ENCODE measurements at places on chromosomes 1 and 21.

GRCh38 chr1:84271441-84272151 lies 29.9 kb upstream of the SAMD13 start:
- DNase-seq = peak; percentile 54

- DNase-seq = peak; percentile 48
Observed at GRCh38 chr21:36134803-36135390, at the start of gene CBR3. Gene CBR3, plus strand, starts transcription at chr21:36135079. Its CDS starts 114 bp downstream, at chr21:36135193.

DNA sequence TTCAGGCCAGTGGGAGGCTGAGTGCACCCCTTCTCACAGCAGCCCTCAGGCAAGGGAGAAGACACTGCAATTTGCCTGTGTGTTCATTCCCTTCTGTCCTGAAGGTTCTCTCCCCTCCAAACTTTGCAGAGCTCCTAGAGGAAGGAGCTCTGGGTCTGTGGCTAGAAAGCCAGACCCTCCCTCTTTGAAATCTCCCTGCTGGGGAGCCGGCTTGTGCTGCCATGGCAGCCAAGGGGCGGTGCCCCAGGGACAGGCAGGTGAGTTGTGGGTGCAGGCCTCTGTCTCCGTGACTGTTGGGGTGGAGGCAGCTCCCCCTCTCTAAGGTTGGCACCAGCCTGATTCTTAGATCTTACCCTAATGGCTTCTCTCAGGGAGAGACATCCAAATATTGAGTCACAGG lies 53.0 kb downstream of the OLFML2B start:
- no peak for DNase-seq

DNA sequence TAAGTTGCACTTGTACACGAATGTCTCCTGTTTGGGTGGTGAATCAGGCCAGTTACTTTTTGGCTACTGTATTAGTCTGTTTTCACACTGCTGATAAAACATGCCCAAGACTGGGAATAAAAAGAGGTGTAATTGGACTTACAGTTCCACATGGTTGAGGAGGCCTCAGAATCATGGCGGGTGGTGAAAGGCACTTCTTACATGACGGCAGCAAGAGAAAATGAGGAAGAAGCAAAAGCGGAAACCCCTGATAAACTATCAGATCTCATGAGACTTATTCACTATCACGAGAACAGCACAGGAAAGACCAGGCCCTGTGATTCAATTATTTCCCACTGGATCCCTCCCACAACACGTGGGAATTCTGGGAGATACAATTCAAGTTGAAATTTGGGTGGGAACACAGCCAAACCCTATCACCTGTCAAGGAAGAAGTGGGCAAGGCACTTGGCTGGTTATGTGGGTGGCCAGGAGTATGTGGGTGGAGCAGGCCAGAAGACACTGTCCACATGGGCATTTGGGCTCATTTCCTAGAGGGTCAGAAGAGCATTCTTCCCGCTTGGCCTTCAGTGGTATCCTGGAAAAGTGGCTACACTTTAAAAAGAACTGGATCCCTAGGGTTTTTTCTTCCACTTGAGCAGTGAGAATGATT lies 228.8 kb downstream of the HHAT start:
- DNase-seq = no peak

GRCh38 chr1:235367000-235367908 lies at the start of gene TBCE:
Gene TBCE, plus strand, starts transcription at chr1:235367427. Its CDS starts 12,623 bp downstream, at chr1:235380050.
- peak; percentile 97 for DNase-seq

- DNase-seq = no peak
Observed at GRCh38 chr1:19462781-19463503, 22.4 kb downstream of the CAPZB start.

DNA sequence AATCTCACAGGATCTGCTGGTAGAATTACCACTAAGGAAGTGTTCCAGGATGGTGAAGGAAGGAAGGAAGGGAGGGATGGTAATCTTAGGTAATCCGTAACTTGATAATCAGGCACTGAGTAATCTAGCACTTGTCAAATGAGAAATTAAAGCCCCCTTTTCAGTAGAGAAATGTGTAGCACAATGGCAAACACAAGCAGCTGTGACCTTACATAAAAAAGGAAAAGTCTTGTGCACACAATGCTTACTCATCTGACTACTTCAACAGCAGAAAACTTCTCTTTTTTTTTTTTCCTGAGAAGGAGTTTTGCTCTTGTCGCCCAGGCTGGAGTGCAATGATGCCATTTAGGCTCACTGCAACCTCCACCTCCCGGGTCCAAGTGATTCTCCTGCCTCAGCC lies 6.1 kb downstream of the NUP210L start:
- DNase-seq = no peak

GRCh38 chr1:200238311-200238710 lies 171.5 kb downstream of the ZNF281 start:
- no peak for DNase-seq

DNA sequence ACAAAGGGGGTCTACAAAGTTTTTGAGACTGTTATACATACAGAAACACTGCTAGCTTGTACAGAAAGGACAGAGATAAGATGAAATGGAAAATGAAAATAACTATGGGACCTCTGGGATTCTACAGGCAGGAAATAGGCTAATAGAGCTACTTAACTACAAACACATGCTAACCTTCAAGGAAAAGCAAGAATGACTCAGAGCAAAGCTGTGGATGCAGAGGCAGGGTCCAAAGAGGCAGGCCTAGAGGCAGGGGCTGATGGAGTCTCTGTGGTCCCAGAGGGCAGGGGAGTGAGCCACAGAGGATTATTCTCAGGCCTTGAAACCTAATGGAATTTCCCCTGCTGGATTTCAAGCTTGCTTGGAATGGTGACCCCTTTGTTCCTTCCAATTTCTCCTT lies 18.7 kb upstream of the GOLT1A start:
- no peak for DNase-seq

DNA sequence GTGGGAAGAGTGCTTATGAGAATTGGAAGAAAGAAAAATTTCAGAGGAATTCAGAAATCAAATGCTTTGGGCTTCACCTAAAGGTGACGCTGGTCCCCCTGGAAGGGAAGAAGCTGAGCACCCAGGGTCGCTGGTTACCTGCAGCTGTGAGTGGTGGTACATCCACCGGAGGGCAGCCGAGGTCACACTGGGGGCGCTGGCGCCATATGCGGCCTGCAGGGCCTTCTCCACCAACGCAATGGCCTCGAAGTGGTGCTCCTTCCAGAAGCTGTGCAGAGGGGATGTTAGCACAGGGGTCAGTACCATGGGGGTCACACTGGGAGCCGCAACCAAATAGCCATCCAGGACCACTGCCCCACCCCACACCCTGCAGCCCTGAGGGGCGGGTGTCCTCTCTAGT lies 6.1 kb downstream of the AKR7A2 start:
- no peak for DNase-seq

GRCh38 chr1:48767975-48768510 lies 8.6 kb downstream of the BEND5 start:
- no peak for DNase-seq

DNA sequence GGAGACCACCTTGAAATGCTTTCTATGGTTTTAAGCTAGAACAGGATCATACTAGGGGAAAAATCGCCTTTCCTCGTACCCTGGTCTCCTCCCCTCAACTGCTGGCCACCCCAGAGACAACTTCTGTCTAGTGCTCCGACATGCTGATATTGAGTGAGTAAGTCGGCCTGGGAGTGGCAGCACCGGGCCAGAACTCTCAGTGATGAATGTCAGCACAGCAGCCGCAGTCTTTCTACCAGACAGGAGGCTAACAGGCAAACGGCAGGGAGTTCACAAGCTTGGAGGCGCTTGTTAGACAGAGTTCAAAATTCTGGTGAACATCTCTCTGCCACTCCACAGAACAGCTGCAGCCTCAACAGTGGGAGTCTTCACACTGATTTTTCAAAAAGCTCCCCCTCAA lies 716.9 kb downstream of the ADGRL2 start:
- DNase-seq = peak; percentile 63

DNA sequence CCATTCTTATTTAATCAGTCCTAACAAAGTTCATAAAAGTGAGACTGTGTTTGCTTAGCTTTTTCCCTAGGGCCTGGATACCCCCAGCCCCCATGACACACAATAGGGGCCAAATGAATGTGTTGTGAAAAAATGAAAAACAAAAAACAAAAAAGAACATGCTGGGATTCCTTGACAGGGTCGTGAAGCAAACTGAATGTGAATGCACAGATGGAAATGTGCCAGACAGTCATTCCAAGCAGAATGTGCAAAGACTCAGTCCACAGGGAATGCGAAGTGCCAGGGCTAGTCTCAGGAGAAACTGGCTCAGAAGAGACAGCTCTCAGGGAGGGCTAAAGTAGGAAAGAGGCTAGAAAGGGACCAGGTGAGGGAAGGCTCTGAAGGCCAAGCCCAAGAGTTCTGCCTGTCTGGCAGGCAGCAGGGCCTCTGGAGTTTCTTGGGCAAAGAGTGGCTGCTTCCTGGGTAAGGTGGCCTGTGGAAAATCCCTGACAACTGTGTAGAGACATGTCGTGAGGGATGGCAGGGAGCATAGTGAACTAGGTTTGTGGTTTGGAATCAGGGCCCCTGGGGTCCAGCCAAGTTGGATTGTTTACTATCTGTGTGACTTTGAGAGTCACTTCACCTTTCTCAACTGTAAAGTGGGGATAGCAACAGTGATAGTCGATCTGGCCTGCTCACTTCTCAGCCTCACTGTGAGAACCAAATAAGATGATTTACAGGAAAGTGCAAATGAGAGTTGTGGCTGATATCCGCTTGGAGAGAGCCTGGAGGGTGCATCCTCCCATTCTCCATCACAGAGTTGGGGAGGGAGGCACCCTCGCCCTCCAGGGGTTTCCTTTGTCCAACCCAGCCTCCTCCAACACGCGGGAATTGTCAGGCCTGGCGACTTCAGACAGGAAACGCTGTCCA lies 1.2 kb upstream of the ADAM15 start:
- no peak for DNase-seq

- peak; percentile 72 for DNase-seq
Observed at GRCh38 chr1:8814865-8815264, 2.6 kb downstream of the RERE start.

DNA sequence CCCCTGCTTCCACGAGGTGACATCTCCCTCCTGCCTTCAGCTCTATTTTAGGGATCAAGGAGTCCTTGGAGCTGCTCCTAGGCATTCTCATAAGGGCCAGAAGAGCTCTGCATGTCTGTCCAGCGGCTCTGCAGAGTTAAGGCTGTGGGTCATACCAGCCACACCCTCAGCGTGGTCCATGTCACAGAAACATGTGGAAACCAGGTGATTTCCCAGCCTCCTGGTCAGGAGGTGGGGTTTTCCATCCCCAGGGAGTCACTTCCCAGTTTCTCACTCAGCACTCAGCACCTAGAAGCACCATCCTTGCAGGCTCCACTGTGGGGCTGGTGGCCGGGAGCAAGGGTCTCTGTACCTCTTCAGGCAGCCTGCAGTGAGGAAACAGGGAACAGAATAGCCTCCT lies 1.4 kb upstream of the TNFRSF1B start:
- DNase-seq = no peak

- peak; percentile 62 for DNase-seq
Observed at GRCh38 chr1:1164701-1165451, 8.8 kb upstream of the TTLL10 start.

DNA sequence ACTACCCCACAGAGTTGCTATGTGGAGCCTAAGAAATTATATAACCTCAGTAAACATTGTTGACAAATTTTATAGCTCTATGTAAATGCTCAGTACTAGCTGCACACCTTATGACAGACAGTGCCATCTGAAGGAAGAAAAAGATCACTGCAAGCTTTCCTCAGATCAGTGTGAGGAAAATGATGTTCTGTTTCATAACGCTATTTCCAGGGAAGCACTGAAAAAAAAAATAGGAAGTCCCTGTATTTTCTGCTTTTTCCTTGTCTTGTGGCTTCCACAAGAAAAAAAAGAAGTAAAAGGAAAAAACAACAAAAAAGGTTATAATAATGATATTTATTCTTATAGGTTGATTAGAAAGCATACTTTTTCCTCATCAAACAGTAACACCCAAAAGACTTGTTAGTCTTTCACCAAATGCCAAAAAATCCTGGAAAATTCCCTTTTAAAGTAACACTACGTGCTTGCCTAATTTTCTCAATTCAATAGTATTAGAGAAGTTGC lies 23.2 kb downstream of the LYST start:
- peak; percentile 19 for DNase-seq

DNA sequence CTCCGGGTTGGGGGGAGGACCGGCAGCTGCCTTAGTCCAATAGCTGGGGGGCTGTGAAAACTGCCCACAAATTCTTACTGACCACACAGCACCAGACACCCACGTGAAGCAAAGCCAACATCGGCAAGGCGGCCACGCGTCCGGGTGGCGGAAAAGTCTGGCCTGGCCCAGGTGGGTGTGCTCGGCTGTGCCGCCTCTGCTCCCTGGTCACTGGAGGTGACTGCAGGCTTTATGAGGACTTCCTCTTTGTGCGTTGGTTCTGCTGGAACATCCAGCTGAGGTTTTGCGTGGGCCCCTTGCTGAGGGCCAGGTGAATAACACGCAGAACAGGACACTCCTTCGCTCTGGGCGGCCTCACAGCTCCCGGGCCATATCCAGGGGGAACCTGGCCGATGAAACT lies 35.4 kb downstream of the FAAP20 start:
- no peak for DNase-seq

GRCh38 chr1:38741341-38741740 lies 118.2 kb downstream of the RRAGC start:
- DNase-seq = peak; percentile 37

DNA sequence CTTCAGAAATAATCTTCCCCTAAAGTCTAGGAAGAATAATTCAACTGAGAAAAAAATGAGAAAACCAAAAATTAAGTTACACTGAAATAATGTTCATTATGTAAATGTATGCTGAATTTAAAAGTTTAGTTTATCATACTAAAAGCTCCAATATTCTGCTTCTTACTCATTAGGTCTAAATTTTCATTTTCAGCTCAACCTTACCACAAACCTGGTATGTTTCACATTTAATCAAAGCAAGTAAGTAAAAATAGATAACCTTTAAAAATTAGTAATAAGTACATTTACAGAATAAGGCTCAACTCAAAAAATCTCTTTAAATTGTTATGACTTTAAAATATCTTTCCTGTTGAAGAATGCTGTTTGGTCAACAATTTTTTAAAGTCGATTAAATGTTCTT lies 15.0 kb downstream of the BTG3 start:
- DNase-seq = no peak

- no peak for DNase-seq
Observed at GRCh38 chr1:46793126-46793525, 5.7 kb upstream of the CYP4B1 start.

DNA sequence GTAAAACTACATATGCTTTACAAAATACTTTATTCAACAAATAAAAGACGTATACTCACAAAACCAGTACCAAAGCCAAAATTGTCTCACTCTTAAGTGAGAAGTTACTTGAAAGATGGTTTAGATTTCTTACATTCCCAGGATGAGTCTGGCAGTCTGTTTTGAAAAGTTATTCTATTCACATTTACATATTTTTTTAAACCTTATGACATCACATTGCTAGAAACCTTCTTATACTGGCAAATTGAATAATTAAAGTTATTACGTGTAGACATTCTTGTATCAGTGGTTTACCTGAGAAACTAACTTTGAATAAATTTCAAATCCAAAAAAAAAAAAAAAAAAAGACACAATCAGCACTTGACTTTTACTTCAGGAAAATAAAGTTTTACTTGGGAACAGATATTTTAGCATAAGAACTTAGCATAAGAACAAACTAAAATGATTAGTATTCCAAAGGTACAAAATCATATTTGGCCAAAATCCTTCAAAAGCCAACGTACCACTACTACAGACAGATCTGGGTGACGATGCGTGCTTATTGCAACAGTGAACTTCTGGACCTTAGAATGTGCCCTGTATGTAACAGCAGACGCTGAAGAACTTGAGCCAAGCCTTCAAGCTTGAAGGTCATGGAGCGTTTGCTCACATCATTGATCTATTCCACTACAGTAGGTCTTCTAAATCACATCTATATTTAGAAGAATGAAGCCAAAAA lies 2.5 kb downstream of the CDC42BPA start:
- DNase-seq = peak; percentile 16

All from neural progenitor cell (in vitro differentiated cells).